ENCODE measurements at places on chromosomes 6 and 20.

DNA sequence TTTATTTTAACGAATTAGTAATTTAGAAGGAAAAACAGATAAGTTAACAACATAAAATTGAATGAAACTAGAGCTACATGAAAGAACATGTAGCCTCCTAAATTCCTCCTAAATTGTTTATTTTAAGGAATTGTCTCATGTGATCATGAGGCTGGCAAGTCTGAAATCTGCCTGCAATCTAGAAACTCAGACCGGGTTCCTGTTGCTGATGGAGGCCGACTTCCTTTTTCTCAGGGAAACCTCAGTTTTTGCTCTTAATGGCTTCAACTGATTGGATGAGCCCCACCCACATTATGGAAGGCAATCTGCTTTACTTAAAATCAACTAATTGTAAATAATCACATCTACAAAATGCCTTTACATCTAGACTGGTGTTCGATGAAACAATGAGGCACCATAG lies 267.6 kb upstream of the PRND start:
- DNase-seq = no peak

DNA sequence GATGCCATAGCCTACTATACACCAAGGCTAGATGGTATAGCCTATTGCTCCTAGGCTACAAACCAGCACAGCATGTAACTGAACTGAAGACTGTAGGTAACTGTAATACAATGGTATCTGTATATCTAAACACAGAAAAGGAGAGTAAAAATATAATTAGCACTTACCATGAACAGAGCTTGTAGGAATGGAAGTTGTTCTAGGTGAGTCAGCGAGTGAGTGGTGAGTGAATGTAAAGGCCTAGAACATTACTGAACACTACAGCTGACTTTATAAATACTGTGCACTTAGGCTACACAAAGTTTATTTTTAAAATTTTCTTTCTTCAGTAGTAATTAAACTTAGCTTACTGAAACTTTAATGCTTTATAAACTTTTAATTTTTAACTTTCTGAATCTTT lies 129.5 kb downstream of the BTBD9 start:
- DNase-seq = no peak

GRCh38 chr20:36098364-36098763 lies 56.2 kb upstream of the EPB41L1 start:
- no peak for DNase-seq

DNA sequence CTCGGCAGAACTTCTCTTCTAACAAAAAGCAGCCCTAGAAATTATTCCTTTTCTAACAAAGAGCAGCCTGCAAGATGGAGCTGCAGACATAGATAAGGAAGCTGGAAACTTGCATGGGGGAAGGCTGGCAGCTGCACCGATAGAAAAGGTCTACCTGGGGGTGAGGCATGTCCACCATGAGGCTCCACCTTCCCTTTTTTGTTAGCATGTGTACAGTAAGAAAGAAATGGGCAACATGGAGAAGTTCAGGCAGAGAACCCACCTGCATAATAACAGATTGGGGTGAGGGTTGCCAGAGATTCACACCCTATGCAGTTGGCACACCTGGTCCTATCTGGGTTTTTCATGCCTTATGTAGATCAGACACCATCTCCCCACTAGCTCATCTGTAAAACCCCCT lies 25.4 kb downstream of the ZNF311 start:
- no peak for DNase-seq

GRCh38 chr20:35630636-35631035 lies 15.0 kb downstream of the SPAG4 start:
- no peak for DNase-seq

GRCh38 chr6:108796875-108797274 lies 51.3 kb upstream of the ARMC2 start:
- no peak for DNase-seq

DNA sequence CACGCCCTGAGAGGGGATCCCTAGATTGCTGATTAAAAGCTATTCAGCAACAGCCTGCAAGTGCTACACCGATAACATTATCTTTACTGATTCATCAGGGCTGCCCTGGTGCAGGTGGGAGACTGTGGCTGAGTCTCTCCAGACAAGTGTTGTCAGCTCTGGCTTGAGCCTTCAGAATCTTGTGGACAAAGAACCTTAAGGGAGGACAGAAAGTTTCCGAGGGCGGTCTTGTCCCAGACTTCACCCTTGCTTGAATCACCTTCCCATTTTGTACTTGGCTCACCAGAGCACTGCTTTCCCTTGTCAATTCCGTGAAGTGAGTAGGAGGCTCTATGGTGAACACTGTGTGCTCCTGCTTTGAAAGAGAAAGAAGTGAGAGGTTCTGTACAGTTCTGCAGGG lies 88.6 kb upstream of the PCSK2 start:
- DNase-seq = no peak

GRCh38 chr6:21748343-21749056 lies 154.9 kb downstream of the SOX4 start:
- no peak for DNase-seq

Data from NCI-H774 (cell line).